ENCODE measurements at places on chromosomes 2 and 18.

DNA sequence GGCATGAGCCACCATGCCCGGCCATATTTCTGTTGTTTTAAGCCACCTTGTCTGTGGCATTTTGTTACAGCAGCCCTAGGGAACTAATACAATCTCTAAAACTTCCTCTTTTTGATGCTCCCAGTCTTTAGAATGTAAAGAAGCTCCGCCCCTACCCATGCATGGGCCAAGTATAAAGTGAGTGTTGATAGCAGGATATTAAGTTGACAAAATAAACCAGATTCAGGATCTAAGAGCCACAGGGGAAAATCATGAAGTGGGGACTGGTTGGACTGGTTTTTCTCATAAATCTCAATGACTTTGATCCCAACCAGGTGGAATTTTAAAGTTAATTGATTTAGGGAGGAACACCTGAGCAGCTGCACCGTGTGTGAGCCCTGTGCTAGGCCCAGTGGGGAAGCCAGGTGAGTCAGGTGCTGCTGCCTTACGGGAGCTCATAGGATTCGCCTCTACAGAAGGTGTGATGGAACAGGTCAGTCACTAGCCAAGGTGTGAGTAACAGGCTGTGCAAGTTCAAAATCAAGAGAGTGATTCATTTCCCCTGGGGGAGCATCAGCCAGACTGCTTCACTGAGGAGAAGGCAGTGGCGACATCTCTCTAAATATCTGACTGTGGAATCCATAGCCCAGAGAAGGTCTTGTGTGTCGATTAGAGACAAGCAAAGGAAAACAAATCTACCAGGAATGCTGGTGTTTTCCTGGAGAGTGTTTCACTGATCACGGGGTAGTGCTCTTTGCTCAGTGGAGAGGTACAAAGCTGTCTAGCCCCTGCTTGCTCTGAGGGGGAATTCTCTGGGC, 63.0 kb upstream of the MSH2 start:
- DNase-seq, result no peak

GRCh38 chr2:102154364-102154763, 11.8 kb downstream of the IL1R1 start:
- DNase-seq, result no peak

GRCh38 chr18:3593381-3593903, 143.5 kb downstream of the TGIF1 start:
- DNase-seq, result no peak

- DNase-seq, result no peak
Observed at GRCh38 chr2:51535763-51536162, 503.8 kb upstream of the NRXN1 start.

GRCh38 chr18:49100226-49100968, 149.6 kb upstream of the SMAD7 start:
- DNase-seq, result no peak
